ENCODE measurements at places on chromosomes 5 and 9.

DNA sequence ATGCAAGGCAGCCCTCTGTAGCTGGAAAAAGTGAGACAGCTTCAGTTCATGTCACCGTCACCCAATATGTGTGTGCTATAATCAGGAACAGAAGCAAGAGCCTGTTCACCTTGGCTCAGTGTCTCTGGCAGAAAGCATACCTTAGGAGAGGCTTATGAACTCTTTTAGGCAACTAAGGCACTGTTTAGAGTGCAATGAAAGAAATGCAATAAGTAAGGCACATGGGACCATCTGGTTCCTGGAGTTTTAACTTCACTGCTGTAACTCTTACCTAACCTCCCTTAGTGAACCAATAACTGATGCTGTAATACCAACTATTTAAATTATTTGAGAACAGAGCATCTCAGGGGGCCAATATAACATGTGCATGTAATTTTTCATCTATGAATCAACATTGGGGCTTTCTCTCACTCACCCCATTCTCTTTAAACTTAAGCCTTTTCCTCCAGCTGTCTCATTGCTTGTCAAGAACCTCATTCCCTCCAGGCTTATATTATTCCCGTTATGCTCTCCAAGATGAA is 32.4 kb downstream of the C9 start:
- peak; percentile 7 for DNase-seq

GRCh38 chr5:157558041-157558595 is 17.5 kb downstream of the ADAM19 start:
- DNase-seq = peak; percentile 77

GRCh38 chr5:77558266-77558665 is 66.2 kb upstream of the WDR41 start:
- no peak for DNase-seq

GRCh38 chr5:35854248-35854647 is 2.4 kb upstream of the IL7R start:
- no peak for DNase-seq

- peak; percentile 75 for DNase-seq
Observed at GRCh38 chr5:6704361-6704851, 8.8 kb upstream of the TENT4A start.

GRCh38 chr5:56145511-56145910 is 87.6 kb downstream of the ANKRD55 start:
- no peak for DNase-seq

DNA sequence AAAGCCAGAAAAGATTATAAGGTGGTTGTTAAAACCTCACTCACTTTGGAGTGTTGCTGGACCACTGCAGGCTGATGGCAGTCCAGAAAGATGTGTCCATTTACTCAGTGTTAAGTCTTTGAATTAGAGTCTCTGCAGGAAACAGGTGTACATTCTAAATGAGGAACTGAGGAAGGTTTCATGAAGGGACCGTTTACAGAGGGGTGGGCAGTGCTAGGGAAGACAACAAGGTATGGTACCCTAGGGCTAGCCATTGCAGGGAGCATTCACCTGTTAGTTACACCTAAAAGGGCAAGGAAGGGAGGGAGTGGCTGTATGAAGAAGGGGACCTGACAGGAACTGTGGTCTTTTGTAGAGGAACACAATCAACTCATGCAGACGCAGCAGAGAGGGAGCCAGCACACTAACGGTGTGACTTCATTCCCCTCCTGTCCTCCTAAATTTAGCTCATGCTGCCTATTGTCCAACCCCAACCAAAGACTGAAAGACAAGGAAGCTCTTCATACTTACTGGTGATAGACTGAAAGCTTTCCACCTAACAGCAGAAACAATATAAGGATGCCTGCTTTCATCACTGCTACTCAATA is 32.2 kb upstream of the PAX5 start:
- DNase-seq = no peak

DNA sequence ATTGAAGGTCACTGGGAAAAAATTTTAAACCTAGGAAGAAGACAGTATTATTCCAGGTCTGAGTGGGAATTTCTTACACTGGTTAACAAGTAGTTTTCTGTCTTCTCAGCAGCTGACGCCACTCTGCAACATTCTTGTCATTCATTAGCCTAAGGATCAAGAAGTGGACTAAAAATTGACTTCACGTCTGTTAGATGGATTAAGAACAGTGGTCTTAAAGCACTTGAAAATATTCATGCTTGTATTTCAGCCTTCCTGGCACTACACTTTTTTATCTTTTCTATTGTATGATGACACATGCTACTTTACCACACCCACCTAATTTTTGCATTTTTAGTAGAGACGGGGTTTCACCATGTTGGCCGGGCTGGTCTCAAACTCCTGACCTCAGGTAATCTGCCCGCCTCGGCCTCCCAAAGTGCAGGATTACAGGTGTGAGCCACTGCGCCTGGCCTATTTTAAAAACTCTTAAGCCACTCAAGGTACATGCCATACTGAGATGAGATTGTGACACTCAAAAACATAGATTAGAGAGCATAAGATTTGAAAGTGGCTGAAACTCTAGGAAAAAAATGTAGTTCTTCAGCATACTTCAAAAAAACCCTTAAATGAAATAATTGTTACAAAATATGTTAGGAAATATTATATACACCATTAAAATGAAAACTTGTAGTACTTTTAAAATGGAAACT is 8.4 kb downstream of the MATR3 start:
- DNase-seq = no peak

DNA sequence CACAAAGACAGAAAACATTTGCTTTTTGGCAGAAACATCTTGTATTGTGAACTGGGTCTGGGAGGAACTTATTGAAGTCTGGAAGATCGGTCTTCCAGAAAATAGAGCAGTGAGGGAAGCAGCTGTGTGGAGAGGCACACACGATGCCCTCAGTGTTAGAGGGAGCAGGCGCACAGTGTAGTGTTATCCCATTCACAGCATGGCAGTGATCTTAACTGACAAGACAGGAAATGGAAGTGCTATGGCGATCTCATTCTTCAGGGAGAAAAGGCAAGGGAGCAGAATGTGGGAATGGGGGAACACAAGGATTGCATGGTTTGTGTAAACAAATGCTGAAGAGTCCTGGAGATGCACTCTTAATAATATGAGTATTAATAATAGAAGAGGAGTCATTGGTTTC is 161.0 kb downstream of the PBX3 start:
- peak; percentile 15 for DNase-seq

DNA sequence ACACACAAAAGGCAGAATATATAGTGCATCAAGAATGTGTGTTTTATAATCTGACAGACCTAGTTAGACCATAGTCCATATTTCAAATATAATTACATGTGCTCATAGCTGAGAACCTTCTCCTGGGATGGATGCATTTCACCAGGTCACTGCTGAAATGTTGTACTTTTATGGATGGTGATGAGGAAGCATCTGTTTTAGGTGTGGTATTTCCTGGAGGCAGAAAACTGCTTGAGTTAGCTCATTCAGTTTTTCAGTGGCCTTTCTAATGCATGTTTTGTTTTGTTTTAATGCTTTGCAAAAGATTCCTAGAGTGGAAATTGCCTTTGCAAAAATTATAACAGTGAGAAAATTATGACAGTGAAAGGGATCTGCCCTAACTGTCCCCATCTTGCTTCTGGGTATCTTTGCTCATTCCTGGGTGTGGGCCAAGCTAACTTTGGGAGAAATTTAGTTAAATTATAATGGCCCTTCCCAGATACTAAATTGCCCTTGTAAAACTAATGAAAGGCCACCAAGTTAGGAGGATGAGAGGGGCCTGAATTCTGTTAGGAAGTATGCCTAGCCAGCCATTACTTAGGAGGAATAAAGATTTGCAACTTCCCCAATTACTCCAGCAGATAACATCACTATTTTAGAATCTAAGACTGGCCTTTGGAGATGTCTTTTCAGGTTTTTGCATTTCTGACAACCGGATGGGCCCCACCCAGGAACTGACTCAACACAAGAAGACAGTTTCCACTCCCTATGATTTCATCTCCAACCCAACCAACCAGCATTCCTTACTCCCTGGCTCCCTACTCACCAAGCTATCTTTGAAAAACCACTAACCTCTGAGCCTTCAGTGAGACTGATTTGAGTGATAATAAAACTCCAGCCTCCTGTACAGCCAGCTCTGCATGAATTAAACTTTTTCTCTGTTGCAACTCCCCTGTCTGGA is 7.0 kb upstream of the IL12B start:
- peak; percentile 47 for DNase-seq

DNA sequence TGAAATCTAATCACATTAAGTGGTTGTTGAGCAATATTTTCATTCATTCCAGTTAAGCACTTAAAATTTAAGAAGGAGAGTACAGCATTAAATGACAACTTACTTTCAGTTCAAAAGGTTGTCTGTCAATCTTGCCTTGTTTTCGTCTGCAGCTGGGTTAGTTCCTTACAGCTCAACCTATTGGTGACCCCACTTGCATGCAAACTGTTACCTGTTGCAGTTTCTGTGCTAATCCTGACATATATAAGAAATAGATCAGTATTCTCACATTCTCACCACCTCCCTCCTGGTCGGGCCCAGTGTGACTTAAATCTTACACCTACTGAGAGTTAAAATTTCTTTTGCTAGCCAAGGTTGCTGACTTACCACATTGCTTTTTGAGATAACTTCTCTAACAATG is 191.8 kb upstream of the SMC2 start:
- DNase-seq = no peak

- DNase-seq = no peak
Observed at GRCh38 chr5:171776213-171776612, 9.4 kb upstream of the SMIM23 start.

- DNase-seq = no peak
Observed at GRCh38 chr9:111158999-111159398, 120.7 kb upstream of the LPAR1 start.

DNA sequence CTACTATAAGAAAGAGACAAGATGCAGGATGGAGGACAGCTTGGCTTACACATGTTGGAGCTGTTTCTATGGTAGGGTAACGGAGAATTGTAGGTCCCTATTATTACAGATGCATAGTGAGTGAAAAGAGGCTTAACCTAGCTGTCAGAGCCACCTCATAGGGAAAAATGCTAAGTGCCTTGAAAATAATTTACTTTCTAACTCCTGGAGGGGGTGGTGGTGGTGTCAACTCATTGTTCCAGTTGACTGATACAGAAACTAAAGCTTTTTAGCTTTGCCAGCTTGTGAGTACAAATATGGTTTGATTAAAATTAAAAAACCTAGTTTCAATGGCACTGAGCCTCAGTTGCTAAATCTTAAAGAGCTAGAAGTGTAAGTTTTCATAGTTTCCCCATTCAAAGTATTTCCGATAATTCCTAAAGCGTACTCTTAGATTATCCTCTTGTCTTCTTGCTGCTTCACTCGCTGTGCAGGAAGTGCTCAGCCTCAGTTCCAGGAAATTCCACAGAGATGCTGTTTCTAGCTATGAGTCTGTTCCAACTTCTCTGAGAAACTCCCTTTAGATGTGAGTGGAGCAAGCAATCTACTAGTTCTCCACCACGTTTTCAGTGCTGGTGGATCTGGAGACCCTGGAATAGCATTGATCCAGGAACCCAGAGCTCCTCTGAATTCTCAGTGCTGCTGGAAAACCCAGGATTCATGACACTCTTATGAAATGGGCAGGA is 265.2 kb downstream of the DMAC1 start:
- no peak for DNase-seq

DNA sequence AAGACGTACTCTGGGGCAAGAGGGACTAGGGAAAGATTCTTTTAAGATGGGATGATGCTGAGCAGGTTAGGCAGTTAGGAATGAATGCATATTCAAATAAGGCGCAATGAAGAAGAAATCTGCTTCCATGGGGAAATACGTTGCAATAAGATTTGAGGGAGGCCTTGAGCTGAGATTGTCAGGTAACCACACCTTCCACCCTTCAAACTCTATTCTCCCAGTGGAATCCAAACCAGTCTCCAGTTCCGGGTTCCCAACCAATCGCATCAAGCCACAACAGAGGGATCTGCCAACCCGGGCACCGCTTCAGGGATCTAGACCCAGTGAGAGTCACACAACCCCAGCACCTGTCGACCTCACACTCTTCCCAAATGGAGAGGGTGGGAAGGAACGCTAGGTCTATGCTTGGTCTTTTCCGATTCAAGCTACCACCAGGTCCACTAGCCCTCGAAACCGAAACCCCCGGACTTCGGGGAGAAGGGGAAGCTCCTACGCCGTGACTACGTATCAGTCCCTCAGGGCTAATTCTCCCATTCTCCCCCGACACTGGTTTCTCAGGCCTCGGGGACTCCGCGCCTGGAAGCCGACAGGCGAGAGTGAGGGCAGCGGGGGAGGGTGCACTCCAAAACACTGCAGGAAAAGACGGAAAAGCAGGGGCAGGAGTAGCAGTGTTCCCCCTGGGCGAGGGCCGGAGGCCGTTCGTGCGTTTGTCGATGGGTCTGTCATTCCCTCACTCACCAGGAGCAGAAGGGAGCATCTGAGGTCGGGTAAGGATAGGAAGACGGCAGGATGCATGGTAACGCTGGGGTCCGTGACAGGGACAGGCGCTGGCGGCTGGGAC is 534 bp downstream of the ERP44 start:
- DNase-seq = peak; percentile 39

DNA sequence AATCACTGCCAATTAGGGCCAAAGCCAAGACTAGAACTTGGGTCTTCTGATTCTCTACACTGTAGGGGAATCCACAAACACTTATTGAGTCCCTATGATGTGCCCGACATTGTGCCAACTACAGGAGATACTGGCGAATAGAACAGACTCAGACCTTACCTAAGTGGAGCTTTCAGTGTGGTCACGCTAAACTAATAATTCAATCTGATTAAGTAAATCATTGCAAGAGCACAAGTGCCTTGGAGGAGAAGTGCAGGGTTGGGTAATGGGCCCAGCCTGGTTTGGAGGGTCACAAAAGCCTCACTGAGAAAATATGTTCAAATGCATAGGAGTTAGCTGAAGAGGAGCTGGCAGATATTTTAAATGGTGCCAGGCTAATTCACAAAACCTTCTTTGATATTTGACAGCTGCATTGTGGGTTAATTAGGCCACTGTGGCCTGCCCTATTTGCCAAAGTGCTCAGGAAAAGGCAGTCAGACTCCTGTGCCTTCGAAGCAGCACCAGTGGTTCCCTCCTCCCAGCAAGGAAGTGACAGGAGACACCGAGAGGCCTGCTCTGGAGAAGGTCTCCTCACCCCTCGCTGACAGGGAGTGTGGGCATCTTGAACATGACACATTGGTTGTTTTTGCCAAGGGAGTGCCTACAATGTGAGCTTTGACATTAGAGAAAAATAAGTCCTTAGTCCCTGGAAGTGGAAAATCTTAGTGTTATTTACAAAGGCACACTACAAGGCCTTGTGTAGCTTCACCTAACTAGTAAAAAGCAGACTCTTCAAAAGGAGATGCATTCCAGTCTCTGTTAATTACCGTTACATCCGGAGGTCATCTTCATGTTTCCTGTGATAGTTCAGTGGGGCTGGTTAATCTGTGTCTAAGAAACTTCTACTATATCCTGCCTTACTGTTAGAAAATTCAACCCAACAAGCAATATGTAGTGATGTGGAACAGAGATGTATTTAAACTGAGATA is 24.1 kb upstream of the TRAF1 start:
- no peak for DNase-seq

- DNase-seq = no peak
Observed at GRCh38 chr5:129014185-129014584, 48.9 kb downstream of the SLC27A6 start.

DNA sequence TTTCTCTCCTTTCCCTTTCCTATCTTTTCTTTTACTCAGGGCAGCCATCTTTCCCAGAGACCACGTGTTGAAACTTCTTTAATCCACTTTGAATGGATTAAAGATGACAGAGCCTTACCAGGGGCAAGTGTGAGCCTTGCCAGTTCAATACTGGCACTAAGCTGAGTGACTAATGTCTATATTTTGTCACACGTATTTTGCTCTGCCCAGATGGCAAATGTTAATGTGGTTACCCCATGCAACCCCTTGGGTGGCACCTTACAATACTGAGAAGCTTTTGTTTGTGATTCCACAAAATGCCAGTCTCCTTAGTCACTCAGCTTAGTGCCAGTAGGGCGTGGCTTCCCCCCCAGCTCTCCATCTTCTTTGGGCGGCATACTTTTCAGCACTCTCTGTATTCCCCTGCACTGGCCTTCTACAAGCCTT is 24.8 kb downstream of the ANXA1 start:
- DNase-seq = peak; percentile 63

Data from fibroblast of lung (primary cell).